ENCODE measurements at places on chromosomes 1 and 21.
A peak's percentile ranks its signal among the peaks of the same experiment; 100 is the strongest.

DNA sequence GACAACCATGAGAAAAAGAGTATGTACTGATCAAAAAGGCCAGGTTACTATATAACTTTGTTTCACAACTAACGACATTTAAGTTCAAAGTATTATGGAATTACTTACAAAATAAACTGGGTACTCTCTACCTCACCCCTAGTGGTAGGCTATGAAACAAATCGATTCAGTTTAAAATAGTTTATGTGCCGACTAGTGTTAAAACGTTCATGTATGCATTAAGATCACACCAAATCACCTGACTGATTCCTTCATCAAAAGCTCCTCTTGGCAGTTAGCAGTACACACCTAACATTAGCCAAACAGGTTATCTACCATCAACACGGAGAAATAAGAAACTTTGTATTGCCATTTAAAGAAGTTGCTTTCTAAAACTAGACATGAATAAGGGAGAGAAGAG lies 137.1 kb downstream of the AKT3 start:
- no peak for DNase-seq

DNA sequence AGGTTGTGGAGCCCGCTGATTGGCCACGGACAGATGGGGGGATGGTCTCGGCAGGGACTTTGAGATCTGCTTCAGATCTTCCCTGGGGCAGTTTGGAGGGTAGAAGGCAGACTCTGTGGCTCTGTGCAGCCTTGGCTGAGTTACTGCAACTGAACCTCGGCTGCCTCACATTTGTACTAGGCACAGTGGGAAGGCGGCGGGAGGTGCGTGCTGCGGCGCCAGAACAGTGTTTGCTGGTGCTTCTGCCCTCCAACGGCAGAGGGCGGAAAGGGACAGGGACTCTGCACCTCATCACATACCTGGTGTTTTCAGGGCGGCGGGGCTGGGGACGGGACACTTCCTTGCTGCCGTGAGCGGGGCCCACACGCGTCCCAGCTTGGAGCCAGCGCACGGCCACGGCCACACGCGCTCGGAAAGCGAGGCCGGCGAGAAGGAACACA lies 26.2 kb downstream of the SLC66A1 start:
- no peak for DNase-seq

DNA sequence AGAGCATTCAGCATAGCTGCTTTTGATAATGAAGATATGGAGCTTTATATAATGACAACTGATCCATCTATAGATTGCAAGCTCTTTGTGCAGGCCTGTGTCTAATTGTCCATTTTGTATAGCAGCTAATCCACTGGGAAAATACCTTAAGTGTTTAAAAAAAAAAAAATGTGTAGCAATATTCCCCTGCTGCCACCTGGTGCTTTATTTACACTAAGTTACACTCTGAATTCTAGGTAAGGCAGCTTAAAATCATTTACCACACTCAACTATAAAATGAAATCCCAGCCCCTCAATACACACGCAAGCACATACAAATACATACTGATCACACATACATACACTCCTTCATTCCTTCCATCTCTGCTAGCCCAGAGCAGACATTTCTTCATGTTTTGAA lies 49.1 kb upstream of the BCL9 start:
- DNase-seq, result no peak

DNA sequence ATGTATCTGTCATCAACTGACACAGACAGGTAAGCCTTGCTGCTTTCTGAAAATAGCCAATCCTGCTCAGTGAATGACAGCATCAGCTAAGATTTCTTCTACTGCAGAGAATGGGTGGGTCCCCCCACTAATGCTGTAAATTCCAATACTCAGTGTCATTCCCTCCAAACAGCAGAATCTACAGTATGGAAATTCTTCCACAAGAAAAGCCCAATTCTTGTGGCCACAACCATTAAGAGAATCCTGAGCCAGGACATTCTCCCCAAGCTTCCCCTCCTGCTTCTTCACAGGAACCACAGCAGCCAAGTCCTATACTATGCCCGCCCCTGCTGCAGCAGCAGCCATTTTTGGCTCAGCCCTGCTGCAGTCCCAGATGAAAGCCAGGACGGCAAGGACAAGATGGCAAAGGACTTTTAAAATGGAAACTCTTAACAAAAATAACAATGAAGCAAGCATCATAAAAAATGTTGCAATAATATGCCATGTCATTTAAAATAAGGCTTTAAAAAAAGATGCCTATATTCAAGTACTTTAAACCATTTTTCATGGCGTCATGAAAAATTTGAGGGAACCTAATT lies 26.8 kb downstream of the EIF4G3 start:
- no peak for DNase-seq

GRCh38 chr1:77953907-77954306 lies 25.0 kb downstream of the FUBP1 start:
- no peak for DNase-seq

- DNase-seq, result no peak
These were observed 5.5 kb downstream of the UCK2 start for GRCh38 chr1:165832902-165833301.

DNA sequence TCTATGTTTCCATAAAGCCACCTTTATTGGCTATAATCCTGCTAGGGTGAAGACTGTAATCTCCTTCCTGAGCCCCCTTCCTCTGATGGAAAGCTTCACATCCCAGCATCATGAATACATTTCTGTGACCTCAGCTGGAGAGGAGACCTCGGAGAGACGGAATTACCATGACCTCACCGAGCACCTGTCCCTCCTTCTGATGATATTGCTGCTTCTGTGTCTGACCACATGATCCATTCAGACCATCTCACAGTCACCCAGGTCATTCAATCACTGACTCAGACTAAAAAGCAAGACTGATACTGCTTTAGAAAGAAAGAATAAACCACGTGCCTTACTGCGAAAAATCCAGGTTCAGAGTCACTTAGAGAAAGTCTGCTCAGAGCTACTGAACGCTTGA lies 8.8 kb downstream of the KCND3 start:
- DNase-seq, result no peak

GRCh38 chr1:39082811-39083576 lies 56.8 kb downstream of the NDUFS5 start:
- no peak for DNase-seq

- DNase-seq, result no peak
These were observed 14.8 kb upstream of the AK5 start for GRCh38 chr1:77267035-77267434.

DNA sequence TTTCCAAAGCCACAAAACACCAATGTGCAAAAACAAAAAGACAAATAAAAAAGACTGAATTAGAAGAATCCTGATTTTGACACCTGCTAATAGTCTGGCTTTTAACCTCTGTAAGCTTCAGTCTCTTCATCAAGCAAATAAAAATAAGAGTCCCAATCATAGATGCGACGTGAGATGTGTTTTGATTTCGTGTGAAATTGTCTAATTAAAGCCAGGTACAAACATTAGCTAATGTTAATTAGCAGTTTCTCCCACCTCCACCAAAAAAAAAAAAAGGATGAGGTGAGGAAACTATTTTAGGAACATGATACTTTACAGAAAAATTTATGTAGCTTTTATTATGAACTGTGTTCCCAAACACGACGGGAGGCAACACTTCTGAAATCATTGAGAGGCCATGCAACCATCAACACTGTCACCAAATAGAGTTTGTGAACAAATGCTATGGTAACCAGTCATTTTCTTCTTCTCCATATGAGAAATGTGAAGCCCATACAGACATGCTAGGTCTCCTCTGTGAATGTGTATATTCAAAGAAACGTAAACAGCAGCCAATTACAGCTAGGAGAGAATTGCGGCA lies 6.7 kb upstream of the EVI5 start:
- no peak for DNase-seq

- DNase-seq, result no peak
These were observed 49.7 kb upstream of the NEK7 start for GRCh38 chr1:198107091-198107501.

GRCh38 chr1:168341483-168341975 lies 60.9 kb downstream of the TBX19 start:
- no peak for DNase-seq

DNA sequence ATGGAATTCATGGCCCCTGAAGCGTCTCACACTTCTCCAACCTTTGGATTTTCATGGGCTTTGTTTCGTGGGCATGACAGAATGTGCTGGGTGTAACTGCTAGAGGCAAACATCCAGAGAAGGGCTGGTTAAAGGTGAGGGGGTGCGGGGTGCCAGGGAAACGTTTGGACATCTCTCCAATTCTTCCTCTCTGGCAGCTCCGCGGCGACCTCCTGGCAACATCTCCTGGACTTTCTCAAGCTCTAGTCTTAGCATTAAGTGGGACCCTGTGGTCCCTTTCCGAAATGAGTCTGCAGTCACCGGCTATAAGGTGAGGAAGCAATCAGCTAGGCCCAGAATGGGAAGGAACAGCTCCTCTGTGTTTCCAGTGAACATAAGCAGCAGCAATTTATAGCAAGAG lies 12.0 kb downstream of the TMEM81 start:
- no peak for DNase-seq

DNA sequence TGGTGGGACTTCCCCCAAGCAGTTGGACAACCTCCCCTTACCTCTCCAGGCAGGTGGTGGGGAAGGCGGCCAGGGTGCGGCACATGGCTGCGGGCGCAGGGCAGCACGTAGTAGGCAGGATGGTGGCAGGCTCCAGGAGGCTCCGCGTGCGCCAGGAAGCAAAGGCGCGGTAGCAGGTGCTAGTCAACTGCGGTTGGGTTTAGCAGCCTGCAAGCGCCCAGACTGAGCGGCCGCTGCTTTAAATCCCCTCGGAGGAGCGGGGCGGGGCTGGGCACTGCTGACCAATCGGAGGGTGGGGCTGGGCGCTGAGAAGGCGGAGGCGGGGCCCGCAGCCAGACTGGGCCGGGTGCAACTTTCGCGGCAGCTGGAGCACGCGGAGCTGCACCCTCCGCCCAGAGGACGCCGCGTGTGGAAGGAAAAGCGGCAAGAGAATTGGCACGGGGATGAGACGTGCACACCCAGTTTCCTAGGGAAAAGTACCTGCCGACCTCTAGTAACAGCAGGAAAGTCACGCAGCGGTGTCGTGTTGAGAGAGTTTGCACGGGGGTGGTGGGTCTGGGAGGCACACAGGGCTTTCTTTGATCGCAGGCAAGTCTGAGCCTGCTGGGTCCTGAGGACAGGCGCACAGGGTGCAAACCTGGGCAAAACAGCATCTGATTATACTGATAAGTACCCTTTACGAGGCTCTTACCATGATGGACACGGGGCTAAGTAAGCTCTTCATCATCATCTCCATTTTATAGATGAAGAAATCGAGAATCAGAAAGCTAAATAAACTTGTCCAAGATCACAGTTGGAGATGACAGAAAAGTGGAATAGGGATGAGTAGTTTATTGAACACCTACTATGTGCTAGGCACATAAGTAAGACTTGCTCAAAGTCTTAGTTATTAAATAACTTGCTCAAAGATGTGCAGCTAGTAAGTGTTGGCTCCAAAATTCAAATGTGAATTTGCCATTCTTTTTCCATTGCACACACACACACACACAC lies at the start of gene RGS16:
Gene RGS16 (minus strand): TSS at position 215 of the 990 bp plus-strand sequence. CDS start 130 bp downstream, at position 85.
- peak; percentile 70 for DNase-seq

DNA sequence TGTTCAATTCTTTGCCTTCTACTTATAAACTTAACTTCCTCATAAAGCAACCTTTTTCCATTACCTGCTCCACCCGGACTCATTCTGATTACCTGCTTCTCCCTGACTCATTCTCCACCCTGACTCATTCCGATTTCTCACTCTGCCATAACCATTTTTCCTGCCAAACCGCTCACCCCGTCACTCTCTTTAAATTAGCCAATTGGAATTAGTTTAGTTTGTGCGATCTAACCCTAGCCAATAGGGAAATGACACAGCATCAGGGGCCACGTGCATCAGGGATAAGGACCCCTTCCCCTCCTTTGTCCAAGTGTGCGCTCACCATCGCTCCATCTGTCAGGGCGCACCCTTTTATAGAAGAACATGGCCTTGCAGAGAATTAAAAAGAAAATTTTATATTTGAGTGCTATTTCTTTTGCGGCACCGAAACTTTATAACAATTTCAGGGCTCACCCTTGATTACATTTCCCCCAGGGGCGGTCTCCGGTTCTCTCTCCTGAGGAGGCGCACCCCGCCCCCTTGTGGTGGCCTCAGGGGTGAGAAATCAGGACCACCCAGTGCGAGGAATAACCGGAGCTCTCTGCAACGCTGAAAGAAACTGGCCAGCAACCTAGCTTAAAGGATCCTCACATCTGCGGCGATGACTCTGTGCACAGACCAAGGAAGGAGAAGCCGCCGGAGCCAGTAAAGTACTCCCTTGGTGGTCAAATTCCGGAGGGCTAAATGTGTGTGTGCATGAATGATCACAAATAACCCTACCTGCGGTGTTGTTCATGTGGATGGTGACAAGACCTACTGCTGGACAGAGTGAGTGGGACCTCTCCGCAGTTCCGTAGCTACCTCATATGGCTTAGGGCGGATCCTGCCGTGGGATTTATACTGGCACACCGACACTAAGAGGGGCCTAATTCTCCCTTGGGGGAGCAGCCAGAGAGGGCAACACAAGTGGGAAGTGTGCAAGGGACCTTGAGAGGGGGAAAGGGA lies 30.3 kb upstream of the CBR3 start:
- DNase-seq, result no peak

DNA sequence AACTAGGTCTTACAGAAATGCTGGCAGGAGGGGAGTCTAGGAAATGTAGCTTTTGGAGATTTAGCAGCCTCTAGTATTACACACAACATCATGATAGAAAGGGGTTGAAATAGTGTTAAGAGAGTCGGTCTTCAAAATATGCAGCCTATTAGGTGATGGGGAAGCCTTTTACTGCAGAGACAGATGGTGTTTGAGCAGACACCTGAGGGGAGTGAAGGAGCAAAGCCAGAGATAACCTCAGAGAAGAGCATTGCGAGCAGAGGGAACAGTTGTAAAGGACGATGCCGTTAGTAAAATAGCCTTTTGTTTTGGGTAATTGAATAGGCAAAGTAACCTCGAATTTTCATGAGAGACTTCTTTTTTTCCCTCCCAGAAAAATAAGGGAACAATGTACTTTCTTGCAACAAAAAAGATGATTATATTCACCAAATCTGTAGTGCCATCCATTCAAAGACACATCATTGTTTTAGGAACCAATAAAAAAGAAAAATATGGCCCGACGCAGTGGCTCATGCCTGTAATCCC lies 66.3 kb upstream of the KIF1B start:
- DNase-seq, result no peak

- no peak for DNase-seq
These were observed 103.5 kb upstream of the ETS2 start for GRCh38 chr21:38702196-38702595.

GRCh38 chr1:161115132-161115711 lies 2.6 kb downstream of the PFDN2 start:
- no peak for DNase-seq

GRCh38 chr1:165353731-165354671 lies 2.5 kb downstream of the LMX1A start:
- no peak for DNase-seq

DNA sequence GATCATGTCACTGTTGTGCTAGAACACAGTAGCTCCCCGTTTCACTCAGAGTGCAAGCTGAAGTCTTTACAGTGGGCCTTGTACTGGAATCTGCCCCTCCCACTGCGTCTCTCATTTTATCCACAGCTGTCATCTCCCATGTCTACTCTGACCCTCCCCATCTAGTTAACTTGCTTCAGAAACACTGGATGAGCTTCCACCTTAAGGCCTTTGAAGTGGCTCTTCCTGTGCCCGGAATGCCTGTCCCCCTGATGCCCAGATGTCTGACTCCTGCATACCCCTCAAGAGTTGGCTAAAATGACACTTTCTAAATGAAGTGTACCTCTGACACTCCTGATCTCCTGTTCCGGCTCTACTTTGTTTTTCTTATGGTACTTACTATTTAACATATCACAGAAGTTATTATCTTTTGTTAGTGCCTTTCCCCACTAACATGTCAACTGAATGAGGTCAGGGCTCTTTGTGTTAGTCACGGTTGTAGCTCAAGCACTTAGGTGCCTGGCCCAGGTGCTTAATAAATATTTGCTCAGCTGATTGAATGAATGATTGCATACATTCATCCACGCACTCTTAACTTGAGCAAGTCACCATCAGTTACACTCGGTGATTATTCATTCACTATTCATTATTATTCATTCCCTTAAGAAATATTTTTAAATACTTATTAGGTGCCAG lies 13.3 kb downstream of the ARV1 start:
- DNase-seq, result no peak

Data from activated CD4-positive, CD25-positive, alpha-beta regulatory T cell treated with anti-CD3 and anti-CD28 coated beads, Interleukin-2, amount 50 U/mL, for 16 hours (primary cell).